ENCODE measurements at places on chromosomes 11 and 22.

DNA sequence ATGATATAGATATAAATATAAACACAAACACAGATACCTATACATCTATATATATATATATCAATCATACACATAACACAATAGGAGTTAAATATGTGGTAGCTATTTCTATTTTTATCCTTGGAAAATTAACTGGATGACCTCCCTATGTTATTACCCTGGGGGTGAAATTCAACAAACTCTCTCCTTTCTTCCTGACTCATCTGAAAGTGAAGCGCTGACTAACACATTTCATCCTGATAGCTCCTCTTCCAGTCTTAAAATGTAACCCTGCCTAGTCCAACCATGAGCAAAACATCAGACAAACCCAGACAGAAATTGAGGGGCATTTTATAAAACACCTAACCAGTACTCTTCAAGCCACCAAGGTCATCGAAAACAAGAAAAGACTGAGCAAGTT, 220.6 kb upstream of the ISX start:
- no peak for DNase-seq

GRCh38 chr11:17578296-17578695, 31.2 kb downstream of the OTOG start:
- no peak for DNase-seq

GRCh38 chr11:95327273-95327948, 96.4 kb upstream of the SESN3 start:
- no peak for DNase-seq

DNA sequence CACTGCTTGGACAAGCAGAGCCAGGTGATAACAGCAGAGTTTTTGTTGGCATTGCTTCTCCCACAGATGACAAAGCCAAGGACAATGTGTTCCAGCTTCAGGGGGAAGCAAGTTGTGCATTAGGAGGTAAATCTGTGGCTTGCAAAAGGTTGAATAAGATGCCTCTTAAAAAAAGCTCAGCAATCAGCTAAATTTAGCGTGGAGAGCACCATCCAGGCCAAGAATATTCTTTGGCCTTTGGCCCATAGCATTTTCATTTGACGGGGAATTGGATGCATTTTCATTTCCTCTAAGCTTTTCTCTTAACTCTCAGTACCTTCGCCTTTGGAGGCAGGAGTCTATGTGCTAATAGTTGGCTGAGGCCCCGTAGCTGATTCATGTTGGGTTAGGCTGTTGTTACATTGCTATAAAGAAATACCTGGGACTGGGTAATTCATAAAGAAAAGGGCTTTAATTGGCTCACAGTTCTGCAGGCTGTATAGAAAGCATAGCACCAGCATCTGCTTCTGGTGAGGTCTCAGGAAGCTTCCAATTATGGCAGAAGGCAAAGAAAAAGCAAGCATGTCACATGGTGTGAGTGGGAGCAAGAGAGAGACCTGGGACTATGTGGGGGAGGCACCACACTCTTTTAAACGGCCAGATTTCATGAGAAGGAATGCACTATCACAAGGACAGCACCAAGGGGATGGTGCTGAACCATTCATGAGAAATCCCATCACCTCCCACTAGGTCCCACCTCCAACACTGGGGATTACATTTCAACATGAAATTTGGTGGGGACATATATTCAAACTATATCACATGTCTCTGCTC, 350.1 kb upstream of the C11orf87 start:
- no peak for DNase-seq

GRCh38 chr11:85923455-85923854, 68.3 kb downstream of the CCDC83 start:
- DNase-seq, result no peak

GRCh38 chr11:130370845-130371590, 56.3 kb upstream of the ZBTB44 start:
- DNase-seq, result no peak
